ENCODE measurements at places on chromosomes 1 and 21.
A peak's percentile ranks its signal among the peaks of the same experiment; 100 is the strongest.

DNA sequence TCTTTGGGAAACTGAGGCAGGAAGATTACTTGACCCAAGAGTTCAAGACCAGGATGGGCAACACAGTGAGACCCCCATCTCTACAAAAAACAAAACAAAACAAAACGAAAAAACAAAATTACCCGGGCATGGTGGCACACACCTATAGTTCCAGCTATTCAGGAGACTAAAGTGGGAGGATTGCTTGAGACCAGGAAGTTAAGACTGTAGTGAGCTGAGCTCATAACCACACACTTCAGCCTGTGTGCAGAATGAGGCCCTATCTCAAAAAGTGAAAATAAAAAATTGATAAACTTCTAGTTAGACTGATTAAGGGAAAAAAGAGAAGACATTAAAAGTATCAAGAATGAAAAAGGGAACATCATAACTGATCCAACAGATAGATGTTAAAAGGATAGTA is 154.0 kb downstream of the RHOU start:
- no peak for DNase-seq

- DNase-seq = no peak
Observed at GRCh38 chr1:54132495-54132894, 20.3 kb downstream of the CDCP2 start.

GRCh38 chr1:201598973-201599372 is 60.0 kb downstream of the NAV1 start:
- DNase-seq = no peak

GRCh38 chr1:59290193-59290949 is 6.5 kb upstream of the FGGY start:
- peak; percentile 21 for DNase-seq

GRCh38 chr1:30847358-30847972 is 61.1 kb downstream of the SDC3 start:
- no peak for DNase-seq

- peak; percentile 86 for DNase-seq
Observed at GRCh38 chr1:205321162-205321958, at the start of gene NUAK2. TSS of gene NUAK2 (minus strand) at chr1:205321745. CDS start at chr1:205321628, 117 bp downstream.

DNA sequence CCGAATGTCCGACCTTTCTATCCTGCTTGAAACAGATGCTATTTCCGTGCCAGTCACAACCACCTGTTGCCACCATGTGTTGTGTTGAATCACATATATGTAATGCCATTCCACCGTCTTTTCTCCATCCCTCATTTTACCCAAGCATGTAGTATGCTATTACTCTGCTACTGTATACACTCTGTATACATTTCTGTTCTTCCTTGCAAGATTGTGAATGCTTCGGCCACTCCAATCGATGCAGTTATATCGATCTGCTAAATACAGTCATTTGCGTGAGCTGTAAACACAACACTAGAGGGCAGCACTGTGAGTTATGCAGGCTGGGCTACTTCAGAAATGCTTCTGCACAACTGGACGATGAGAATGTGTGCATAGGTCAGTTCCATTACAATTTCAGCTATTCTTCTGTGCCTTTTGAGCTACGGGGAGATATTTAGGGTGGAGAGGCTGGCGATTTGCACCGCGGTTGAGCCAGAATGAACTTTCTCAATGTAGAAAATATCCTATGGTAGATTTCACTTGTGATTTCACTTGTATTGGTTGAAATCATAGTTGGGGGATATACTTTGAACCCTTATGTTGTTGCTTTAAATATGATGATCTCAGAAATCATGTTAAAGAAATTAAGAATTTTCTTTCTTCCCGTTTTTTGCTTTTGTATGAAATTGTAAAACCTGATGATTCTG is 289.8 kb downstream of the NTNG1 start:
- DNase-seq = no peak

DNA sequence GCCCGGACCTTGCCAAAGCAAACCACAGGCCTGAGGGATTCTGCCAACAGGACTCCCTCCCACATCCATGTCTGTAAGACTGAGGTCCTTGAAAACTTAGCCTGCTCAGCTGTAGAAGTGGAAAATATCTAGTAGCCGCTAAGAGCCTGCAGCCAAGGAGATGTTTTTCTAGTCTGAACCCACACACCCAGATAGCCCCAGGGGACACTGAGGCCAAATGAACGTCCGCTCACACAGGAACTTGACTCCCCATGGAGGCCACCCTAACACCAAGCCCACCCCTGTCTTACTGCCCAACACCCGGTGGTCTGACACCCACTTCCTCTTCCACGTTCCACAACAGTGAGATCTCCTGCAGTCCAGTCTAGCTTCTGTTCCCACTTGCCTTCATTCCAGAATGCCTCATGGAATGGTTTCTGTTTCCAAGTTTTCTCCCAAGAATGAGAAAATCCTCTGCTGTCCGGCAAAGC is 174.8 kb downstream of the PLPP3 start:
- DNase-seq = no peak

- no peak for DNase-seq
Observed at GRCh38 chr1:218573925-218574324, 228.8 kb downstream of the TGFB2 start.

DNA sequence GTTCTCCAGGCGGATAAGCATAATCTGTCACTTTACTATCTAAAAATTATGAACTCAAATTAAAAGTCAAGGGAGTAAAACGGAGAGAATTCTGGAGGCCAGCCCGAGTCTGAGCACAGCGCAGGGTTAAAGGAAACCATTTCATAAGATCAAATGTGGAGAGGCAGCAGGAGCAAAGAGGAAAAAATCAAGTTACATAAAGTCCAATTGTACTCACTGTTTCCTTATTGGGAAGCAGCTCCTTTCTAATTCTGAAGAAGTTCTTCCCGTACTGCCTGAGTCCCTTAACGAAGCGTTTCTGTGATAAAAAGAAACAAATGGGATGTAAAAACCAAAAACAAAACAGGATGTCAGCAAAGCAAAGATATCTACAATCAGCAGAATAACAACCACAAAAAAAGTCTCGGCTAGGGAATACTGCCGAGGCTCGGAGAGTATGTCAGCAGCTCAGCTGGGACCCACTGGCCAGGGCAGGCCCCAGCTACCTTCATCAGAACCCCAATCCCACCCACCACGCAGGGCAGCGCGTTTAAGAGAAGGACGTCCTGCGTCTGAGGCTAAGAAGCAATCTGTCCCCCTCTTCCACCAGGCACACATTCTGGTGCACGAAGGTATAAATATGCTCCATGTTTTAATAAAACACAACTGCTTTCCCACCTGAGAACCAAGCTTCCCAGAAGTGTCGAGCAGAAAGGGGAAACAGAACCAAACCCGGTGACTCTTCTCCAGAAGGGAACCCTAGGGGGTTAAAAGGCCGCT is 104.8 kb downstream of the SLC45A1 start:
- DNase-seq = no peak

DNA sequence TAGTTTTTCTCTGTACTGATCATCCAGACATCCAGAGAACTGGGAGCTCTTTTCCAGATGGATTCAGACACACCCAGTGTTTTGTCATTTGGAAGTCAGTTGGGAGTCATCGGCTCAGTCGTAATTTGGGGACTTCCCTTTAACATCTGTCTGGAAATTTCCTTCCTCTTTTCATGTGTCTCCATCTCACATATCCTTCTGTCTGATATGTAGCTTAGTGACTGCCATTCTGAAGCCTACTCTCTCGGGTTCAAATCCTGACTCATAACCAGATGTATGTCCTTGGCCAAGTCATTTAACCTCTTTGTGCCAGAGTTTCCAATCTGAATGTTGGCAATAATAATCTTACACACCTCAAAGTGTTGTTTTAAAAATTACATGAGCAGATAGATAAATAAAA is 3.0 kb downstream of the MORC3 start:
- no peak for DNase-seq

- DNase-seq = no peak
Observed at GRCh38 chr1:163928651-163929050, 606.9 kb downstream of the NUF2 start.

DNA sequence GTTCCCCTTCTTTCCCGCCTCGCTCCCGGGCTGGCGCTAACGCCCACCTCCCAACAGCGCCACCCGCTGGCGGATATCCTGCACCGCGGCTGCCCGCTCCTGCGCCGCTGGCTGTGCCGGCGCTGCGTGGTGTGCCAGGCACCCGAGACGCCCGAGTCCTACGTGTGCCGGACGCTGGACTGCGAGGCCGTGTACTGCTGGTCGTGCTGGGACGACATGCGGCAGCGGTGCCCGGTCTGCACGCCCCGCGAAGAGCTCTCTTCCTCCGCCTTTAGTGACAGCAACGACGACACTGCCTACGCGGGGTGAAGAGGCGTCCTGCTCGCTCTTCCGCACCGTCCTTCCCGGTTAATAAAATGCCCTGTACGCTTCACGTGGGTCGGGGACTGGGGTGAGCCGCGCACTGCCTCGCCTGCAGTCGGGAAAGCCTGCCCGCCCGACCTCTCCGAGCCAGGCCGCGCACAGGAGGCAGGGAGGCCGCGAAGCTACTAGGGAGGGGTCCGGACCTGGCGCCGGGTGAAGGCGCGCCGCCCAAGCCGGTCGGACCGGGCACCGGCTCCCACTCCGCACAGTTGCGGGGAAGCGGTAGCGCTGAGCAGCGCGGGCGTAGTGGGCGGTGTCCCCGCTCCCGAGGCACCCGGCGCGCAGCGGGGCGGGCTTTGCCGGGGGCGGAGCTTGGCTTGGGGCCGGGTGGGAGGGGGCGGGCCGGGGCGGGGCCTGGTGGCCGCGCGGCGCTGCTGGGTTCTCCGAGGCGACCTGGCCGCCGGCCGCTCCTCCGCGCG is at the start of gene ADAM15:
Gene ADAM15 (plus strand): TSS at position 757 of the 782 bp plus-strand sequence. CDS start 71 bp downstream, outside the sequence.
- DNase-seq = peak; percentile 53

- peak; percentile 30 for DNase-seq
Observed at GRCh38 chr1:98429965-98430443, 231.5 kb upstream of the SNX7 start.

GRCh38 chr1:96973605-96974004 is 252.0 kb downstream of the PTBP2 start:
- peak; percentile 86 for DNase-seq

- DNase-seq = no peak
Observed at GRCh38 chr1:226762055-226762454, 23.0 kb upstream of the ITPKB start.

DNA sequence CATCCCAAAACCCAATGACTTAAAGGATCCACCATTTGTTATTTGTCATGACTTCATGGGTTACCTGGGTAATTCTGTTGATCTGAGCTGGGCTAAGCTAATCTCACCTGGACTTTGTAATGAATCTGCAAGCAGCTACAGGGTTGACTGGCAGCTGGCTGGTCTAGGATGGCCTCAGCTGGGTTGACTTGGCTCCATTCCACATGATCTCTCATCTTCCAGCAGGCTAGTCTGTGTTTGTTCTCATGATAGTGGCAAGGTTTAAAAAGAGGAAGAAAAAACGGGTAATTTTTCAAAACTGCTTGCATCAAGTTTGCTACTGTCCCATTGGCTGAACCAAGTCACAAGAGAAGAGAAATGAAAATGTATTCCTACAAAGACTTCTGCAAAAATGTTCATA is 24.8 kb upstream of the ZMYM4 start:
- peak; percentile 59 for DNase-seq

DNA sequence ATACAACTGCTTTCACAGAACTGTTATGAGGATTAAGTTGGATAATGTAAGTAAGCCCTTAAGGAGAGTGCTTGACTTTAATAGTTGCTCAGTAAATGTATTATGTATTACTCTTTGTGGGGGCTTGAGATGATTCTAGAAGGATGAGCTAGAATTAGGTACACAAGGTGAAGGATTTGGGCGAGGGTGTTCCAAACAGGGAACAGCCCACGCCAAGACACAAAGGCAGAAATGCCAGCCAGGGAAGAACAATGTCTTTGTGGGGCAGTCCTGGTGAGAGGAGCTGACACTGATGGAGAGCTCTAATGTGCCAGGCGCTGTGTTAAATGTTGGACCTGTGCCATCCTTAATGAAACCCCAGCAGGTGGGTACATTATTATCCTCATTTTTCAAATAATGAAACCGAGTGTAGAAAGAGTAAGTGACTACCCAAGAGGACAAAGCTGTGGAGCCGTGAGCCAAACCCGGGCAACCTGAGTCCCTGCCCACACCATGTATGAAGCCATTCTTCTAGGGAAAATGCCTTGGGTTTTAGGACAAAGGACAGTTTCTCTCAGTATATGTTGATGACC is 362.4 kb downstream of the HHAT start:
- no peak for DNase-seq

- DNase-seq = peak; percentile 17
Observed at GRCh38 chr1:117629625-117630422, 24.0 kb downstream of the TENT5C start.

GRCh38 chr1:224358237-224358636 is 1.6 kb downstream of the CNIH4 start:
- DNase-seq = no peak

- DNase-seq = no peak
Observed at GRCh38 chr1:215357901-215358300, 209.2 kb upstream of the KCTD3 start.
